Stimulated activated CD4-positive, alpha-beta T cell treated with anti-CD3 and anti-CD28 coated beads, TNF-alpha, amount 100 ng/mL, for 1 hour (primary cell): ENCODE measurements at places on chromosomes 5 and 9.

GRCh38 chr9:2693056-2693455 lies 24.3 kb upstream of the KCNV2 start:
- no peak for DNase-seq

- DNase-seq: no peak
Observed at GRCh38 chr5:33850100-33850594, 41.6 kb downstream of the ADAMTS12 start.

DNA sequence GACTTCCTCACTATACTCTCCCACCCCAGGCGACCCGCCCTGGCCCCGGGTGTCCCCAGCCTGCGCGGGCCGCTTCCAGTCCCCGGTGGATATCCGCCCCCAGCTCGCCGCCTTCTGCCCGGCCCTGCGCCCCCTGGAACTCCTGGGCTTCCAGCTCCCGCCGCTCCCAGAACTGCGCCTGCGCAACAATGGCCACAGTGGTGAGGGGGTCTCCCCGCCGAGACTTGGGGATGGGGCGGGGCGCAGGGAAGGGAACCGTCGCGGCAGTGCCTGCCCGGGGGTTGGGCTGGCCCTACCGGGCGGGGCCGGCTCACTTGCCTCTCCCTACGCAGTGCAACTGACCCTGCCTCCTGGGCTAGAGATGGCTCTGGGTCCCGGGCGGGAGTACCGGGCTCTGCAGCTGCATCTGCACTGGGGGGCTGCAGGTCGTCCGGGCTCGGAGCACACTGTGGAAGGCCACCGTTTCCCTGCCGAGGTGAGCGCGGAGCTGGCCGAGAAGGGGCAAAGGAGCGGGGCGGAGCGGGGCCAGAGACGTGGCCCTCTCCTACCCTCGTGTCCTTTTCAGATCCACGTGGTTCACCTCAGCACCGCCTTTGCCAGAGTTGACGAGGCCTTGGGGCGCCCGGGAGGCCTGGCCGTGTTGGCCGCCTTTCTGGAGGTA lies 2.1 kb downstream of the CA9 start:
- no peak for DNase-seq

DNA sequence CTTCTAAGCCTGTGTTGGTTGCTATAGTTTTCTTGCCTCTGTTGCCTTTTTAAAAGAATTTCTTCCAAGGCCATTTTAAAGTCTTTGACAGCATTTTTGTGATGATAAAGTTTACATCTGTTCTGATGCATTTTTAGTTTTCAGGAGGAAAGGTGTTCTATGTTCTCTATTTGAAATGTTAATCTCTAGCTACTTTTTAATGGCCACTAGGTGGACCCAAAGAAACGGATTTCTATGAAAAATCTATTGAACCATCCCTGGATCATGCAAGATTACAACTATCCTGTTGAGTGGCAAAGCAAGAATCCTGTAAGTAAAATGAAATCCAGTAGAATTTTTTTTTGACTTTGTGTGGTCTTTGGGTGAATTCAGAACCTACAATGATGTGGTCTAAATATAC lies 60.2 kb downstream of the MELK start:
- no peak for DNase-seq

DNA sequence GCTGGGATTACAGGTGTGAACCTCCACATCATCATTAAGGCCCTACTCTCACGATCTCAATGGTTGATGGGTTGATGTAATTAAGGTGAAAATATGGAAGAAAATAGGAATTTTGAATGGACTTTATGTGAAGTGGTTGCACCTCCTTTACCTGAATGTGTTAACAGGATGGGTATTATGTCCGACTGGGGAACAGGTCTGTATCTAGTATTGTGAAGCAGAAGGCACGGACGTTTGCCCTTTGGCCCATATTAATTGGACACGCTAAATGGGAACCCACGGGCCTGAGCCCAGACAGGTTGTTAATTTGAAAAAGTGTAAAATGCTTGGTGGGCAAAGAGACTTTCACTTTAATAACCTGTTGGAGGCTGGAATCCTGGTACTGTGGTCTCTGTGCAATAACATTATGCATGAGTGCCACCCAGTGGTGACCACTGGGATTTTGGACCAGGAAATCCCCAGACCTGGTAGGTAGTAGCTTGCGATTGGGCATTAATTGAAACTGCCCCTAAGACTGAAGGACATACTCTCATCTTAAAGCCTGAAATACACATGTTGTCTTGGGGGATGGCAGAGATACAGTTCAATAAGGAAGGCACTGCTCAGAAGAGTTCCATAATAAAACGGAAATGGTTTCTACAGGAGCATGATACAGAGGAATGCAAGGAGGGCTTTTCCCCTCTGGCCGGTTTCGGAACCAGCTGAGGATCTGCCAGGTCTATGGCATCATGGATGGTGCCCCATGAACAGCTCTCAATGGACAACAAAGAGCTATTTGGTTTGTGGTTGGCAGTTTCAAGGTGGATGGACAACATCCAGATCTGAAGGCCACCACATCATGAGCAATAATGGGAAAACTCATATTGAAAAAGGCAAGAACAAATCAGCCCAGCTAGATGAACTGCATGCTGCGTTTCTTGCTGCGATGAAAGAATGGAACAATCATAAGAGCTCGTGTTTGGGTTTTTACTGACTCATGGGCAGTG lies 26.2 kb upstream of the BICD2 start:
- peak; percentile 59 for DNase-seq
